Cerebellar nuclear complex (tissue), 1 donor: ENCODE measurements at places on chromosomes 1 and 21.

- no peak for DNase-seq
Measured at GRCh38 chr1:115671176-115671934, 29.6 kb downstream of the VANGL1 start.

GRCh38 chr1:94807742-94808491 lies 12.2 kb upstream of the SLC44A3 start:
- DNase-seq, result no peak

- DNase-seq, result no peak
Measured at GRCh38 chr1:3857791-3858129, 484 bp downstream of the DFFB start.

DNA sequence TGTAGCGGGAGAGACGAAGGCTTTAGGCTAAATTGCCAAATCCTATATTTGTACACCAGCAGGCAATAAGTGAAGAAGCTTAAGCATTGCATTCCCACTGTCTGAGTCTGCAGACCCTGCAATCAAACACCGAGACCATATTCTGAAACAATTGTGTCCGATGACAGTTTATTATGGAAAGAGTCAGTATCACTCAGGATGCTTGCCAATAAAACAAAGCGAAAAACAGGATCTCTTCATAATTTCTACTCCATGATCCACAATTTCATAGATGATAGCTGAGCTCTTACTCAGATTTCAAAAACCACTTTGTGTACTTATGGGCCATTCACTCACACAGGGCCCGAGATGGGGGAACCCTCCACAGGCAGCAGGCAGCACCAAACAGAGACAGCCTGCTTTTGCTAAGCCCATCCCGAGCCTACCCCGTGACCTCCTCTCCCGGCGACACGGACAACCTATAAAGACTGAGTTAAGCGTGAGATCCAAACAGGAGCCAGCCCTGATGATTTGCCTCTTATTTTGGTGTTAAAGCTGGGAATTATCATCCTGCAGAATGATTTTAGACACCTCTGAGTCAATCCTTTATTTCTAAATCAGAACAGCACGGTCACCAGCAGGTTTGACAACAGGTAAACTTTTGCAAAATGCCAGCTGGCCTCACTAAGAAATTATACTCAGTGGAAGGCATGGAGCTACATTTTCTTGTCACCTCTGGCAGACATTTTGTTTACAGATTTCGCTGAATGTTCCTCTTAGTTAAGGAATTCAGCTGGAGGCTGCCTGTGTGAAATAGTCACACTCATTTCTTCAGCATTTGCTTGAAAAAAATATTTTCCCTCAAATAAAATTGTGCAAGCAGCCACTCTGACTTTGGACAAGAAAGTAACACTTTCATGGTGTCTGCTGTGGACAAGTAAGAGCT lies 212.4 kb downstream of the GPATCH2 start:
- no peak for DNase-seq

GRCh38 chr1:216186141-216186540 lies 237.1 kb downstream of the USH2A start:
- no peak for DNase-seq

DNA sequence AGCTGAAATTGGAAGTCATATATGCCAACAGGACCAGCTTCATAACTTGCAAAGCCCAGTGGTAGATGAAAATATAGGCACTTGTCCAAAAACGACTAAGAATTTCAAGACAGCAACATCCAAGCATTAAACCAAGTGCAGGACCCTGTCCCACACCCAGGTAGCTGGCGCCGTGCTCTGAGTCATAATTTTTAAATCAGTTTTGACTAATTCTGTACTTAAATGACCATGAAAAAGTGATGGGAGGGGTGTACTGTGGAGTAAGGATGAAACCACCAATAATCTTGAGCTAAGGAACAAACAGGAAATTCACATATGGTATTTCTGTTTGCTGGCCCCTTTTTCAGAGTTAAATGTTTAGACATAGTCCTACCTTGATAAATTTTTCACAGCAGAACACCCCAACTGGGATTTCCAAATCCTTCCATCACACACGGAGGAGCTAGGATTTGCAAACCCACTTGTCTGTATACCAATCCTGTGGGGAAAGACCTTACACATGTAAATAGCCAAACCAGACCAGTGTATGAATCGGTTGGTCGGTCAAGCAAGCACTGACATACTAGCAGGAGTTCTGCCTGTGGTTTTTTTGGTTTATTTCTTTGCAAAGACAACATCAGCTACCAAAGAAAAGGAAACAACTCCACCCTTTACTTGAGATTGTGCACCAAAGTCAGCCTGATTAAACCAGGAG lies 235.7 kb upstream of the RAB4A start:
- DNase-seq, result no peak

- DNase-seq, result no peak
Measured at GRCh38 chr1:110525249-110525595, 6.2 kb upstream of the KCNA10 start.

- DNase-seq, result no peak
Measured at GRCh38 chr1:25735956-25736529, 64.0 kb upstream of the SELENON start.

DNA sequence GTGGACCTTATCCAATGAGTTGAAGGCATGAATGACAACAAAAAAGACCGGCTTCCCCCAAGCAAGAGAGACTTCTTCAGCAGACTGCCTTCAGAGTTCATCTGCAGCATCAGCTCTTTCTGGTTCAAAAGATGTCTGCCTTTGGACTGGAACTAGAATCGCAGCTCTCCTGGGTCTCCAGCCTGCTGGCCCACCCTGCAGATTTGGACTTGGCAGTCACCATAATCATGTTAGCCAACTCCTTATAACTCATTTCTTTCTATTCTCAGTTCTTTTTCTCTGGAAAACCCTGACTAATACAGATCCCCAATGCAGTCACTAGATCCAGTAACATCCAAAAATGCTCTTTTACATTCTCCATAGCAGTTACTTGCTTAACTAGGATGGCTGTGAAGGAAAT lies 89.2 kb upstream of the MARK1 start:
- DNase-seq, result no peak

DNA sequence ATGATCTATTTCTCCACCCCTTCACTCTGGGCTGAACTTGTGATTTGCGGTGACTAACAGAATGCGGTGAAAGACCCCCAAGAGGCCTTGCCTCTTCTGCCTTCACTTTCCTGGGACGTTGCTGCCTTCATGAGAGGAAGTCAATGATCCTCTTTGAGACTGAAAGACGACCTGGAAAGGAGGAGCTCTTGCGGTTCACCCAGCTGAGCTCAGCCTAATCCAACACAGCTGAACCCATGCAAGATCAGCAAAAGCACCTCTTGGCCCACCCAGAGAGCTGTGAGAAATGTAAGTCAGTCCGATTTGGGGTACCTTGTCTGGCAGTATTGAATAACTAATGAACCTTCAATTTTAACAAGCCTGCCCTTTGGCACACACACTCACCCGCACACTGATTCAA lies 767.4 kb upstream of the TPTE start:
- DNase-seq, result no peak

GRCh38 chr1:190957565-190957964 lies 479.9 kb upstream of the BRINP3 start:
- DNase-seq, result no peak

- no peak for DNase-seq
Measured at GRCh38 chr21:27769763-27770162, 802.9 kb upstream of the ADAMTS5 start.

DNA sequence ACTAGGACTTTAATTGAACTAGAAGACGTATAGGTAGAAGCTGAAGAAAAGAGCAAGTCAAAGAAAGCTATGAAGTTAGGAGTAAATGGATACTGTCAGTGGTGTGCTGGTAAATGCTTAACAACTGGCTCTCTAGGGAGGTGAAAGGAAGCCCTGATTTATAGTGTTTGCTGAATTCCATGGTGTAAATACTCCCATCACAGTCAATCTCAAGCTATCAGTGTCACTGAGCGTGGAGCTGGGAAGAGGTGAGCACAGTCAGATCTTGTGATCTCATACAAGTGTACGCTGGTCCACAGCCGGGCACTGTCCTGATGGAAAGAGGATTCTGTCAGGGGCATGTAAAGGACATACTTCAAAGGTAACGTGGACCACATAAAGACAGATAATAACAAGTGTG lies 28.3 kb downstream of the ELAPOR1 start:
- no peak for DNase-seq

DNA sequence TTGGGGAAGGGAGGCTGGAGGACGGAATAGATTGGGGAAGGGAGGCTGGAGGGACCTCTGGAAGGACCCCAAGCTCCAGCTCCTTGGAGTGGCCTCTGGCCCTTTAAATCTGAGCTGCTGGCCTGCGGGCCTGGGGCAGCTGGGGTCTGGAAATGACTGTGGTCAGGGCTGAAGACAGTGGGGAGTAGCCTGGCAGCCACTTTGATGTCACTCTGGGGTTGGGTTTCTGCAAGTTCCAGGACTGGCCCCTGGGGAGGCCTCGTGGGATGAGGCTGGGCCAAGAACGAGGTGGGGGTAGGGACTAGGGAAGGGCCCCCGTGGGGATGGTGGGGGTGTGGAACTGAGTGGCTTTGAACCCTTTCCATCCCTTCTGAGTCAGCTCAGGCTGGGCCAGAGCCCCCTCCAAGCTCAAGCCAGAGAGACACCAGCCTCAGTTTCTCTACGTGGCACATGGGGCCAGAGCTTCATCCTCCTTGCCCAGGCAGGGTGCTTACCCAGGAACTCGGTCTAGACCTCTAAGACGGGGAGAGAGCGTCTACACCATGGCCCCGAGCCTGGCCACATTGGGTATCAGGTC lies 59.7 kb downstream of the ALPL start:
- DNase-seq, result no peak

- no peak for DNase-seq
Measured at GRCh38 chr21:29657240-29657989, 282.4 kb downstream of the GRIK1 start.
